Activated effector memory CD4-positive, alpha-beta T cell treated with Interleukin-2 at 50 U/mL for 16 hours (primary cell): ENCODE measurements at places on chromosomes 12 and 14.

- no peak for DNase-seq
These were observed 859.2 kb downstream of the DIO2 start for GRCh38 chr14:79352076-79352630.

- no peak for DNase-seq
These were observed 36.5 kb downstream of the LRIG3 start for GRCh38 chr12:58883576-58884334.

- no peak for DNase-seq
These were observed 817 bp upstream of the MDM1 start for GRCh38 chr12:68332728-68333630.

- DNase-seq = no peak
These were observed 8.5 kb upstream of the AMIGO2 start for GRCh38 chr12:47088021-47088944.

DNA sequence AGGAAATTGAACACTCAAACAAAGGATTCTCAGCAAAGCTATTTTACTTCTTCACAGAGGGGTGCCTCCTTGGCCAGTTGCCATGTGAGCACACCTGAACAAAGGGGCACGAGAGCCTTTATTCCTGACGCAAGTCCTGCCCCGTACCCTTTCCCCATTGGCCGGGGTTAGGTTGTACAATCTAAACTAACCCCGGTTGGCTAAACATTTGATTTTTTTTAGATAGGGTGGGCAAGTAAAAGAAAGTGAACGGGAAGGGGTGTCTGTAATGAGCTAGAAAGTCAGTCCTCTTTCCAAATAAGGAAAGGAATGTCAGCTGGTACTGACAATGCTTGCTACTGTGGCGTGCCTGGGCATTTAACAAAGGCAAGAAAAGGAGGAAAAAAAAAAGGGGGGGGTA is 135.5 kb upstream of the CDKN3 start:
- DNase-seq = no peak

GRCh38 chr14:54354096-54354495 is 42.7 kb upstream of the CDKN3 start:
- DNase-seq = no peak

GRCh38 chr12:56317675-56318074 is 1.9 kb upstream of the CNPY2 start:
- DNase-seq = no peak

DNA sequence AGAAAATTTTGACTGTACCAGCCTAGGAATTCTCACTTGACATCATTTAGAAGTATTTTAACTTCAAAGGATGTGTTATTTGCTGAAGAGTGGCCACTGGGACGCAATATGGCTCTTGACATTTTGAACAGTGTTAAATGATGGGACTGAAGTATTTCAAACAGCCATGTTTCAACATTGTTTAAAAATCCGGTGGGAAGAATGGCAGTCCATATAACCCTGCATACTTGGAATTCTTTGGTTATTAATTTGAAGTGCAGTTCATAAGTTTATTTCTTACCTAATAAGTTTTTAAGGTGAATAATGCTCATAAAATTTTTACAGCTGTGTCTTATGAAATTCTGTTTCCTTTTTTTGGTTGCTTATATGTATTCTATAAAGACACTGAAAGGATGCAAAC is 8.3 kb downstream of the TMTC2 start:
- DNase-seq = no peak

DNA sequence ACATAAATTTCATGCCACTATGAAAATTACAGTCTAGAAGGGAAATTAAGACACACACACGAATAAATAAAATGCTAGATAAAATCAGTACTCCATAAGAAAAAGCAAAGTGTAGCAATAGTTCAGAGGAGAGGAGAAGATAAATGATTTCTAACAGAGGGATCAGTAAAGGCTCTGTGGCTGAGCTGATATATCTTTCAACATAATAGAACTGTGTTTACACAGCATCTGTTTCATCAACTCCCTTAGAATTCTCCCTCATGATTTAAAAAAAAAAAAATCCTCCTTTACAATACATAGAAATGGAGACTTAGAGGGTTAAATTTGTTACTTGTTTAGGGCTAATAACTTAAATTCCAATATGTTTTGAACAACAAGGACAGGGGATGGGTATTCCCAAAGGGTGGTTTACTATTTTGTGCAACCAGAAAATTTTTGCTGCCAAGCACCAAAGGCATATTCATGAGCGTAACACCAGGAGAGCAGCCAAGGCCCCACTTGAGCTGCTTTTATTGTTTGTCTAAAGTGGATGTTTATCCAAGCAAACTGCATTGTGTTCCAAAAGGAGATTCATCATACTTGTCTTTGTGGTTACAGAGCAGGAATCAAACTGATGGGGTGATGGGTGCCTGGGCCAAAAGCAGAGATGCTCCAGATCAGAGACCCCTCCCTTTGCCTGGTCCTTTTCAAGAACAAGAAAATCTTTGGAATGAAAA is 162.7 kb downstream of the BMP4 start:
- DNase-seq = no peak

DNA sequence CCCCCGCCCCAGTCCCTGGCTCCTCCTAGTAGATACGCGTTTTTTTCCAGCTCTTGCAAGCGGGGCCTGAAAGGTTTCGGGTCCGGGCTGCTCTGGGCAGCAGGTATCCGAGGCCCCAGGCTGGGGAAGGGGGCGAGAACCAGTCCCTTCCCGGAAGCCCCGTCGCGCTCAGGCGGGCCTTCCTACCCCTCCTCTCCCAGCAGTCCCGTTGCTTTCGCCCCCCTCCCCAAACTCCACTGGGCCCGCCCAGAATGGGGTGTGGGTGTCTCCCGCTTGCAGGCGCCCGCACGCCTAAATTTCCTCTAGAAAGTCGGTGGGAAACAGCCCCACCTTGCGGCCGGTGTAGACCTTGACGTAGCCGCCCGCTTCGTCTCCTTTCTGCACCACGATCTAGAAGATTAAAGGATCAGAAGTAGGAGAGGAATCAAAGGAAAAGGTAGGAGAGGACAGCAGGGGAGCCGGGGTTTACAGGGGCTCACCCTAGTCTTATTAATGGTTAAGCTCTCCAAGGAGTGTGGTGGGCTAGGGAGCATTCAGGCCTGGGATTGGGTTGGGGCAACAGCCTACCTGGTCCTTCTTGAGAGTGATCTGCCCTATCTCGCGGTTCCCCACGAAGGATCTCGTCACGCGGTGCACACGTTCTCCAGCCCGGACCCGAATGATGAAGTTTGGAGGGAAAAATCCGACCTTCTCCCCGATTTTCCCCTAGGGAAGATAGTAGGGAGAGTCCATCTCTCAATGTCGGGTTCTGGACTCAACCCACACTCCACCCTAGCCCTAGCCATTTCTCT is 7.3 kb downstream of the STAC3 start:
- DNase-seq = peak; percentile 70

DNA sequence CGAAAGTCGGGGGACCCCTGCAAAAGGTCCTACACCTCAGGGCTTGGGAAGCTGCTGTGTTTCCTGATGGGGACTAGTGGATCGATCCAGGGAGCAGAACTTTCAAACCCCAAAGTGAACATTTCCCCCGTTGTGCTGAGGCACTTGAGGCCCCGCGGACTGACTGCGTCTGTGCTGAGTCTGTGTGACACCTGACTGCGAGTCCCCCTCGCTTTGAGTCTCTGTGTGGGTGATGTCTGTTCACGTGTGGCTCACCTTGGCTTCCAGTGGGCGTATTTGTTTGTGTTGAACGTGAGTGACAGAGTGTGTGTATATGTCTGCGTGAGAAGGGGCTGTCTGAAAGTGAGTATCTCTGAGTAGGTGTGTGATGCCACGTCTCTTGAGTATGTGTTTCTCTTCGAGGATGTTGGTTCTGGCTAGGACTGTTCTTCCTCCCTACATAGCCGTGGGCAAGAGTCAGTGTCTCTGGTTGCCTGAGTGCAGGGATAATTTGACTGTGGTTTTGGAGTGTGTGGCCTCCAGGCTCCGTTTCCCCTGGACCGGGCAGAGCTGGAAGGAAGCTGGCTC is 1.3 kb downstream of the TEAD4 start:
- no peak for DNase-seq
